ENCODE measurements at places on chromosomes 11 and 22.

DNA sequence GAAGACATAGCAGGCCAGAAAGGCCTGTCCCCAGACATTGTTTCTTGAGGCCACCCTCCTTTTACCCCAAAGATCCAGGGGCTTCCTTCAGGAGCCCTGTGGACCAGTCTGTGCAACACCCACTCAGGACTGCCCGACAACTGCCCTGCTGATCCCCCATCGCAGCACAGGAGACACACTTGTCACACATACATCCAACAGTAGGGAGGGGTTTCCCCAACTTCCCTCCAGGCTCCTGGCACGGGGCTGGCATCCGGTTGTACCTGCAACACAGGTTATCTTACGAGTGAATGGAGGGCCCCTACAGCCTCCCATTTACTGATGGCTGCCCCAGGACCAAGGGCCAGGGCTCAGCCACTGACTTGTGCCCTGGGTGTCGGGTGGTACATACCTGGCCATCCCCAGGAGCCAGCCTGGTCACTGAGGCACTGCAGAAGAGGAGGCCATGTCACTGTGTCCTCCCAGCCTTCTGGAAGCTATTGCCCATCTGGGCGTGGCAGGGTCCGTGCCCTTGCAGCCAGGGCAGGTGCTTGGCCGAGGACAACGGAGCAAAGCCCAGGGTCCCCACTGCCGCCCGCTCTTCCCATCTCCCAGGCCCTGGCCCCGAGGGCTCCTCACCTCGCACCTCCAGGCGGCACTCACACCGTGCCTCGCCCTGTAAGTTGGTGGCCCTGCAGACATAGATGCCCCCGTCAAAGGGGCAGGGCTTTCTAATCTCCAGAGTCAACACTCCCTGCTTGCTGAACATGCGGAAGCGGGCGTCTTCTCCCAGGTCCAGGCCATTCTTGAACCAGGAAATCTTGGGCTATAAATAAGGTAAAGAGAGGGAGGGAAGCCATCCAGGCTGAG is 20.8 kb downstream of the MYBPC3 start:
- DNase-seq, result no peak

GRCh38 chr11:23554002-23554401 is 693.7 kb upstream of the CCDC179 start:
- DNase-seq, result no peak

GRCh38 chr11:109547356-109548027 is 125.5 kb downstream of the C11orf87 start:
- no peak for DNase-seq

DNA sequence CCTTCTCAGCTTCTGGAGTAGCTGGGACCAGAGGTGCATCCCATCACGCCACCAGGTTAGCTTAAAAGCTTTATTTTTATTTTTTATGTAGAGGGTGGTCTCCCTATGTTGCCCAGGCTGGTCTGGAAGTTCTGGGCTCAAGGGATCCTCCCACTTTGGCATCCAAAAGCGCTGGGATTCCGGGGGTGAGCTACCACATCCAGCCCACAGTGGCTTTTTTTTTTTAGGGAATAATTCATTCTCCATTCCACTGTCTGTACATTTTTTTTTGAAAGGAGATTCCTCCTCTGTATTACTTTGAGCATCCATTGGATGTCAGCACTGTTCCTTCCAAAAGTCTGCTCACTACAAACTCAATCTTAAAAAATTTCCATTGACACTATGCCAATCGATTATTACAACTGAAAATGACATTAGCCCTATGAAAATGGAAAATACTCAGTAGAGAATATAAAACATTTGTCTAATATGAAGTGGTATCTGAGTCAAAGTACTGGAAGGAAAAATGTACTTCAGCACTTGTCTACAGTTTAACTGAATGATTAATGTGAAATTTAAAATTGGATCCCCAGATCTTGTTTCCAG is 1.3 kb upstream of the LPXN start:
- peak; percentile 60 for DNase-seq

DNA sequence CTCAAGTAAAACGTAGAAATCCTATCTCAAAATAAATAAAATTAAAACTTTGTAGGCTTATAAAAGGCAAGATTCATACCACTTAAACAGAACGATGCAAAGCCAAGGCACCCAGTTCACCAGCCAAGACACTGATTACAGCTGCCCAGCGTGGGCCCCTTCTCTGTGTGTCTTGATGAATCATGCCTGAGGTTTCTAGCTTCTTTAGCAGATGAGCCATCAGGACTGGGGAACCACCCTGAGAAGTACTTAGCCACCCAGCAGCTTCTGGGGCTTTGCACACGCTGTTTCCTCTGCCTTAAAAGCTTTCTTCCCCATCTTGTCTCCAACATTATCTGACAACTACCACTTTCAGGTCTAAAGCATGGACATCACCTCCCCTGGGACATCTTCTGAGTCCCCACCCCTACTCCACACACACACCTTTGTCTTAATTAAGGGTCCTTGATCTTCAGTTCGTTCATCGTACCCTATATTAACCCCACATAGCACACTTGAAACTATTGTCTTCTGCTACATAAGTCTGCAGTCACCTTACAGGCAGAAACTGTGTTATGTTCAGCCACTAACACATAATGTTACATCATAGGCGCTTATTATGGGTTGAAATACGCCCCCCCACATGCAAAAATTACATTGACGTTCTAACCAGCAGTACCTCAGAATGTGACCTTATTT is 8.7 kb upstream of the LAYN start:
- DNase-seq, result no peak

Measured in erythroblast (primary cell).